Right lung (tissue), 10 donors: ENCODE measurements at places on chromosomes 5 and 9. TPM values are rescaled to one million over a fixed set of nuclear protein-coding genes. Genes with fewer than 3 reads are reported as not detected.

NDUFS6 gene
- 48.2 TPM for polyA plus RNA-seq

CTSL gene
- 79.8 TPM for polyA plus RNA-seq

FOXI1 gene
- 0.07 TPM for polyA plus RNA-seq

ESM1 gene
- 3.9 TPM for polyA plus RNA-seq

MYMK gene
- 3.5 TPM for polyA plus RNA-seq

SOHLH1 gene
- polyA plus RNA-seq = not detected

PCDHA4 gene
- 0.50 TPM for polyA plus RNA-seq

ANKRD34B gene
- polyA plus RNA-seq = not detected

GRCh38 chr5:143008809-143009521 is 238.8 kb downstream of the ARHGAP26 start:
- no peak for DNase-seq

- DNase-seq = no peak
Measured at GRCh38 chr5:143350341-143350740, 53.1 kb downstream of the NR3C1 start.

- no peak for DNase-seq
Measured at GRCh38 chr5:109063223-109063622, 315.5 kb downstream of the FER start.

DNA sequence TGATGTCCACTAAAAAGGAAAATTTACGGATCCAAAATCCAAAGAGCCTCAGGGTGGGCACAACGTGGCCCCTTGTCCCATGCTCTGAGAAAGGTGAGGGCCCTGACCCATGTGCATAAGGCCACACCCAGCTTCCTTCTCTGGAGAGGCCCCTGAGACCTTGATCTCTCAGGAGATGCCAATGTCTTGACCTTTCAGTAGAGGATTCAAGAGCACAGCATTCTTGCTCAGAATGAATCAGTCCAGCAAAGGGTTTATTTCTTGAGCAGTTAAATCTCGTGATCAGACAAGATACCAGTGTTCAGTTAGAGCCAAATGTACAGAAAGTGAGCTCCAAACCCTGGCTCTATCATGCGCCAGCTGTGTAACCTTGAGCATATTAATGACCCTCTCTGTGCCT is 115.9 kb upstream of the DAPK1 start:
- no peak for DNase-seq

- no peak for DNase-seq
Measured at GRCh38 chr9:78654324-78654723, 357.4 kb downstream of the PSAT1 start.

GRCh38 chr5:67483453-67484030 is 286.9 kb upstream of the CD180 start:
- DNase-seq = no peak

GRCh38 chr5:153340738-153341137 is 149.7 kb upstream of the GRIA1 start:
- DNase-seq = no peak

DNA sequence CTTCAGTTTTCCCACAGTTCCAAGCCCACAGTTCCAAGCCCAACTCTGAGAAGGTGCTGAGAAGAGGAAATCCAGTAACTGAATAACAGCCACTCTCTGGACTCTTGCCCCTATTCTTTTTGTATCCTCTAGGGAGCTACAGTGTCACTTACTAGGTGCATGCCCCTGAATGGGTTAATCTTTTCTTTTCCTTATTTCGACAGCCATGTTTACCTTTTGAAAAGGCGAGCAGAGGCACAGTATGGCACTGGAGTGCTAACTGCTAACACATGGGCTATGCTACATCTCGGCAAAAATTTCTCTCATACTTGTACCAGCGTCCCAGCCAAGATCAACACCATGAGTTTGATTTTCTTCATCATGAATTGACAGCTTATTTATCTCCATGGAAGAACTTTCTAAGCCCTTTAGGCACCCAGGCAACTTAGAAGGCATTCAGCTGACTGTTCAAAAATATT is 222.6 kb downstream of the EBF1 start:
- DNase-seq = no peak

GRCh38 chr5:53542926-53543325 is 17.5 kb upstream of the NDUFS4 start:
- no peak for DNase-seq

GRCh38 chr5:169160405-169160901 is 140.5 kb downstream of the SLIT3 start:
- no peak for DNase-seq

GRCh38 chr5:109689740-109690241 is at the start of gene MAN2A1:
Gene MAN2A1, plus strand, starts transcription at chr5:109689927. Its CDS starts 491 bp downstream, at chr5:109690418.
- DNase-seq = peak; percentile 80
